Effector memory CD4-positive, alpha-beta T cell (primary cell): ENCODE measurements at places on chromosomes 3 and 15.

DNA sequence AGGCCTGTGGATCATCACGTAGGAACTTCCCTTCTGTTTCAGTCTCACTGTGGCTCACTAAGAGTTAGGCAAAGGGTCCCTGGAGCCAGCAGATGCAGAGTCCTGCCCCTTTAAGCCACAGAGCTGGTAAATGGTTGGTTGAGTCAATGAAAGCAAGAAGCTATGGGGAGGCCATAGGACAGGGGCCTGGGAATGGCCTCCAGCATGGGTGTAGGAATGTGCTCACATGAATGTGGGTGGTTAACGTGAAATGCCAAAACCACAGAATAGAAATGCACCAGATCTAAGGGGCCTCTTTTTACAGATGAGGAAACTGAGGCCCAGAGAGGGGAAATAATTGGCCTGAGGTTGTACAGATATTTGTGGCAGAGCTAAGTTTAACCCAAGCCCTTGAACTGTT lies 150.3 kb downstream of the TLE3 start:
- no peaks in the 10 kb centered on the region for H3K4me1 ChIP-seq
- H3K27ac ChIP-seq: no peak overlapping the region
- H3K36me3 ChIP-seq: no peaks in the 10 kb centered on the region
- H3K4me3 ChIP-seq: no peak overlapping the region
- no peaks in the 10 kb centered on the region for H3K27me3 ChIP-seq
- no peak for DNase-seq

DNA sequence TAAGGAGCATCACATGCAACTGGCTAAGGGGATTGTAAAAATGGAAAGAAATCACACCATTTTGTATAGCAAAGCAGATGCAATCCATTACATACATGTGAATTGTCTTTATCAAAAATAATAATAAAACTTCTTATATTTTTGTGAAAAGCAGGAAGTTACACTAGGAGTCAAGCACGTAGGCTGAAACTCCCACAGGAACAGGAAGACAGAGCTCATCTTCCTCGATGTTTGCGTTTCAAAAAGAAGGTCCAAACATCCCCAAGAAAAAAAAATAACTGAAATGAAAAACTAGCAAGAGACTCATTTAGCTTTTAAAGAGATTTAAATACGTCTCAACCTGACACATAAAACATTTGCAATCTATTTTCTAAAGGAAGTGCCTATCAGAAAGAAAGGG lies 106.6 kb downstream of the TGFBR2 start:
- H3K36me3 ChIP-seq: no peaks in the 10 kb centered on the region
- H3K27me3 ChIP-seq: no peaks in the 10 kb centered on the region
- H3K4me1 ChIP-seq: no peaks in the 10 kb centered on the region
- DNase-seq: no peak
- no peak overlapping the region for H3K27ac ChIP-seq
- no peak overlapping the region for H3K4me3 ChIP-seq

- no peak overlapping the region for H3K4me3 ChIP-seq
- no peaks in the 10 kb centered on the region for H3K4me1 ChIP-seq
- no peaks in the 10 kb centered on the region for H3K27me3 ChIP-seq
- DNase-seq: no peak
- H3K36me3 ChIP-seq: no peaks in the 10 kb centered on the region
Measured at GRCh38 chr15:100711516-100712021, 109.2 kb downstream of the ASB7 start.

GRCh38 chr3:71232895-71233294 lies 350.6 kb downstream of the FOXP1 start:
- H3K4me1 ChIP-seq: peaks cover 8% of the 10 kb centered on the region
- no peak for DNase-seq
- H3K36me3 ChIP-seq: peaks cover 3% of the 10 kb centered on the region

- no peaks in the 10 kb centered on the region for H3K36me3 ChIP-seq
- H3K4me3 ChIP-seq: no peak overlapping the region
- no peaks in the 10 kb centered on the region for H3K27me3 ChIP-seq
Measured at GRCh38 chr3:47899495-47900108, 96.7 kb downstream of the DHX30 start.
